Transverse colon (tissue), 4 donors: ENCODE measurements at places on chromosomes 6 and 20. TPM values are rescaled to one million over a fixed set of nuclear protein-coding genes. Genes with fewer than 3 reads are reported as not detected.

SSR1 gene
- 68.9 TPM for total RNA-seq

SYNGAP1 gene
- total RNA-seq: 9.5 TPM

ABHD16B gene
- total RNA-seq: not detected

NHSL1 gene
- 103 TPM for total RNA-seq

DNA sequence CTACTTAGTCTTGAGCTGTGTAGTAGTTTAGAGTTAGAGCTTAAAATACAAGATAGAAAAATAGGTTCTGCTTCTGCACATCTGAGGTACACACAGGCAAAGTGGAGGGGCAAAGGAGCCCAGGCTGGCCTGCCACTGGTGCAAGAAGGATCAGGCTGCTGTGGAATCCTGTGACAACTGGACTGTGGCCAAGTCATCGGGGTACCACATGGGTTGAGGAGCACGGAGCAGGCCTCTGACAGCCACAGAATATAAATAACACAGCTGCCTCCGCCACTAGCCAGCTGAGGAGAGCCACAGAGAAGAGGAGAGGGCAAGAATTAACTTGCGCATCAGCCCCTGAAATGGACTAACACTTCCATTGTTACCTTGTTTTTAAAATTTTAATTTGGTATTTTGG is 206.0 kb upstream of the MARCKS start:
- no peaks in the 10 kb centered on the region for H3K36me3 ChIP-seq
- peak; percentile 33 for DNase-seq
- H3K27ac ChIP-seq: no peak overlapping the region
- H3K4me3 ChIP-seq: no peak overlapping the region
- H3K4me1 ChIP-seq: peaks cover 40% of the 10 kb centered on the region

- DNase-seq: peak; percentile 84
- no peaks in the 10 kb centered on the region for H3K36me3 ChIP-seq
- peaks cover 45% of the 10 kb centered on the region for H3K27me3 ChIP-seq
- peak overlapping the region; percentile 76 for H3K27ac ChIP-seq
- H3K4me1 ChIP-seq: peaks cover 33% of the 10 kb centered on the region
- peak overlapping the region; percentile 70 for H3K4me3 ChIP-seq
Observed at GRCh38 chr6:7542874-7543624, 1.6 kb downstream of the DSP start.

DNA sequence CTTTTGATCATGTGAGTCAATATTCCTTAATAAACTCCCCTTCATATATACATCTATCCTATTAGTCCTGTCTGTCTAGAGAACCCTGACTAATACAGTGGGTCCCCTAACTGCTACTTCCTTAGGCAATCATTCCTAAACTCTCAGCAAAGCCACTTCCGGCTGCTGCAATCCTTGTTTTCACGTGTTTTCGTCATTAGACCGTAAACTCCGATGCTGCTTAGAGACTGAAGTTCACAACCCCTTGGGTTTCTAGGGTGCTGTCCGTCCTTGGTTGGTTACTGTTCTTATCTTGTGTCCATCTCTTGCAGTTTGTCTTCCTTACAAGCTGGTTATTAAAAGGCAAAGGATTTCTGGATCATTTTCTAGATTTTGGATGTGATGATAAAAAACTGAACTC is 106.4 kb downstream of the GMPR start:
- H3K4me1 ChIP-seq: peaks cover 19% of the 10 kb centered on the region
- no peak overlapping the region for H3K4me3 ChIP-seq
- no peaks in the 10 kb centered on the region for H3K27me3 ChIP-seq
- no peaks in the 10 kb centered on the region for H3K36me3 ChIP-seq

- H3K27ac ChIP-seq: peak overlapping the region; percentile 73
- no peaks in the 10 kb centered on the region for H3K27me3 ChIP-seq
- H3K4me3 ChIP-seq: no peak overlapping the region
- DNase-seq: peak; percentile 78
- H3K36me3 ChIP-seq: no peaks in the 10 kb centered on the region
Observed at GRCh38 chr6:7058250-7058923, 49.4 kb upstream of the RREB1 start.
